Stimulated activated CD8-positive, alpha-beta memory T cell treated with anti-CD3 and anti-CD28 coated beads, Interleukin-15, amount 100 ng/mL, for 48 hours (primary cell): ENCODE measurements at places on chromosomes 11 and 22.

DNA sequence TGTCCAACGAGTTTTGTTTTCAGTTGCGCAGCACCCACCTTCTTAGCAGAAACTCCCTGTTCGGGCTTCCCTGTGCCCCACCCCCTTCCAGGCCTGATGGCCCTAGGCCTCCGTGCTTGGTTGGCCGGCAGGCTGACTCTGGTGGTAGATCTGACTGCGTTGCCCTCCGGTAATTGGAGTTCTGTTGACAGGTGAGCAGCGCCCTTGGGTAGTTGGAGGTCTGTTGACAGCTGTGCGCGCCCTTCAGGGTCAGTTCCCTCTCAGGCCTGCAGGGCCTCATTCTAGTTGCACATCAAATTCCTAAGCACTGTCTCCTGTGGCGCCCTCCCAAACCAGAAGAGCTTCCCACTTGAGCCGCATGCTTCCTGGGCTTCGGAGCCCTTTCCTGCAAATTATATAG lies 776 bp downstream of the DGCR6 start:
- no peak for DNase-seq

GRCh38 chr11:126841999-126842398 lies 158.6 kb downstream of the KIRREL3 start:
- DNase-seq = no peak

GRCh38 chr11:35056391-35057093 lies 82.4 kb upstream of the CD44 start:
- DNase-seq = no peak

GRCh38 chr22:21837248-21837979 lies 30.0 kb downstream of the MAPK1 start:
- no peak for DNase-seq

GRCh38 chr22:41226723-41227655 lies 13.7 kb downstream of the CHADL start:
- DNase-seq = no peak

DNA sequence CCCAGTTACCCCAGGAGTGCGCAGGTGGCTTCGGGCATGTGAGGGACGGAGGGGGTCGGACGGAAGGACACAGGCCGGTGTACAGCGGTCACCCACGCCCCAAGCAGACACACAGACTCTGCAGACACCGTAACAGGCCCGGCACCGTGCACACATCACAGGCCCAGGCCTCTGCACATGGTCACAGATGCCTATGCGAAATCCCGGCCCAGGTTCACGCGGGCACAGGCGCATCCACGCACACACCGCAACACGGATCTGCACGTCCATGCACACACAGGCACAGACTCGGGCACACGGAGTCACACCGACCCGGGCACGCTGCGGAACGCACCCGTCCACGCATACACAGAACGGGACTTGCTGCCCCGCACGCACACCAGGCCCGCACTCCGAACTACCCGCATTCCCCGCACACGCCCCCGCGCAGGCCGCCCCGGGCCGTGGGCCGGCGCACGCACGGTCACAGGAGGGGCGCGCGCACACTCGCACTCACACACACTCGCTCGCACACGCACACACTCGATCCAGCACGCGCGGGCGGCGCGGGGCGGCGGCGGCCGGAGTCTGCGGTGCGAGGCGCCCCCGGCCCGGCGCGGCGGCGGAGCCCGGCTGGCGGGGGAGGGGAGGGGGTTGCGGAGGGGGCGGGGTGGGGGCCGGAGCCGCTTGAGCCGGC lies at the start of gene MGAT3:
Gene MGAT3 (plus strand): TSS at position 491 of the 676 bp plus-strand sequence. CDS start 30,336 bp downstream, outside the sequence.
- no peak for DNase-seq

GRCh38 chr22:49427941-49428340 lies 399.7 kb downstream of the BRD1 start:
- no peak for DNase-seq

DNA sequence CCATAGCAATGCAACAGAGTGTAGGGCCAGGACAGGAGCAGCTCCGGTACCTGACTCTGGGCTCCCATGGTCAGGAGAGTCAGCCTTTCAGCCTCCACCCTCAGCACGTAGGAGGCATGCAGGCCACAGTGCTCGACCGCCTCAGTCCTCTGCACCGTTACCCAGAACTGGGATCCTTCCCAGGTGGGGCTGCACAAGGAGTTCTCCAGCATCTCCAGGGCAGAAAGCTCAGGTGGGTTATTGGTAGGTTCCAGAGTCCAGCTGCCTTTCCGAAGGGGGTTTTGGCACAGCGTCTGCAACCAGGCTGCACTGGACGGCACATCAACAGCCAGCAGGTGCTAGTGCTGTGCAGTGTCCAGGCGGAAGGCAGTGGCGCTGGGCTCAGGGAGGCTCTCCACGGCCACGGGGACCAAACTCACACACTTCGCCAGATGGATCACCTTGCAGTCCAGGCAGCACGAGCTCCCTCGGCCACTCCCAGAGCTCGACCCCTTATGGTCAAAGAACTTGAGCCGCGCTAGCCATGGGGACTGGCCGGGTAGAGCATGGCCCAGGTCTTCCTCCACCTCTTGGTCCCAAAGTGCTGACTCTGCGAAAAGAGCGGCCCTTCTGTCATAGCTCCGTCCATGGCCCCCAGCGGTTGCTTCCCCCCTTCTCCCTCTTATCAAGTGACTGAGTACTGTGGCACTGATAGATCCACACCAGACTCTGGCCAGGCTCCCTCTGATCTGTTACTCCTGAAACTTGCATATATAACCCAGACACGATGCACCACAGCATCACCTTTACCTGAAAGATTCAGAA lies 6.9 kb upstream of the PHOX2A start:
- no peak for DNase-seq

- DNase-seq = no peak
Measured at GRCh38 chr11:73999581-74000306, 9.1 kb downstream of the UCP3 start.

- no peak for DNase-seq
Measured at GRCh38 chr11:121328176-121328966, 35.8 kb downstream of the SC5D start.

DNA sequence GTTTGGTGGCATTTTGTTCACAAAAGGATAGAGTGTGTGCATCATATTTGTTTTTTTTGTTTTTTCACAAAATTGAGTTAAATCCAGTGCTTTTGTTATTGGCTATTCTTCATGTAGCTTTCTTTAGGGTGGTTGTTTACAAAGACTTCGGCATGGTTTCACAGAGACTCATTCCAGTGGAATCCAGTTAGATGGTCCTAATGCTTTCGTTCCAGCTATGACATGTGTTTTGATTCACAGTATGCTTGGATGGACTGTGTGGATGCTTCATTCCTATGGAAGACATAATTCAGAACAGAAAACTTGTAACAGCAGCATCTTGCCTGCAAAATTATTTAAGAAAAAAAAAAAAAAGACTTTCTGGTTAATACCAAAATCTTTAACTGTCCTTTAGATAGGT lies 97.9 kb downstream of the PDHX start:
- no peak for DNase-seq

- DNase-seq = no peak
Measured at GRCh38 chr11:115168229-115168671, 336.0 kb downstream of the CADM1 start.

- no peak for DNase-seq
Measured at GRCh38 chr11:14622223-14622954, 21.2 kb upstream of the PDE3B start.

- no peak for DNase-seq
Measured at GRCh38 chr11:110059706-110060463, 33.3 kb upstream of the ZC3H12C start.

DNA sequence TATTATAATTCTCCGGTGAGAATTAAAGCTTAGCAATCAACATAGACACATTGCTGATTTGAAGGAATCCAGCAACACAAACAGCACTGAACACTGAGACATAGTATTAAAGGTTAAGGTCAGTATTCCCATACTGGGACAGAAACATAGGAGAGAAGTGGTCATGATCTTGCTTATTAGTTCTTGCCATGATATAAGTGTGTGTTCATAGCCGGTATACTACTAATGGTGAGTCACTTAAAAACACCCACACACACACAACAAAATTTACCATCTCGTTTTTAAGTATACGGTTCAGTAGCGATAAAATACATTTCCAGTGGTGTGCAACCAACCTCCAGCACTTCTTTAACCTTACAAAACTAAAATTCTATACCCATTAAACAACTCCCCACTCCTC lies 96.3 kb downstream of the C11orf65 start:
- no peak for DNase-seq

GRCh38 chr11:5107285-5107684 lies 30.9 kb downstream of the OR52A5 start:
- no peak for DNase-seq

- DNase-seq = no peak
Measured at GRCh38 chr11:39817241-39817640, 1642.2 kb downstream of the LRRC4C start.

GRCh38 chr11:11211186-11211585 lies 141.9 kb downstream of the CSNK2A3 start:
- no peak for DNase-seq

DNA sequence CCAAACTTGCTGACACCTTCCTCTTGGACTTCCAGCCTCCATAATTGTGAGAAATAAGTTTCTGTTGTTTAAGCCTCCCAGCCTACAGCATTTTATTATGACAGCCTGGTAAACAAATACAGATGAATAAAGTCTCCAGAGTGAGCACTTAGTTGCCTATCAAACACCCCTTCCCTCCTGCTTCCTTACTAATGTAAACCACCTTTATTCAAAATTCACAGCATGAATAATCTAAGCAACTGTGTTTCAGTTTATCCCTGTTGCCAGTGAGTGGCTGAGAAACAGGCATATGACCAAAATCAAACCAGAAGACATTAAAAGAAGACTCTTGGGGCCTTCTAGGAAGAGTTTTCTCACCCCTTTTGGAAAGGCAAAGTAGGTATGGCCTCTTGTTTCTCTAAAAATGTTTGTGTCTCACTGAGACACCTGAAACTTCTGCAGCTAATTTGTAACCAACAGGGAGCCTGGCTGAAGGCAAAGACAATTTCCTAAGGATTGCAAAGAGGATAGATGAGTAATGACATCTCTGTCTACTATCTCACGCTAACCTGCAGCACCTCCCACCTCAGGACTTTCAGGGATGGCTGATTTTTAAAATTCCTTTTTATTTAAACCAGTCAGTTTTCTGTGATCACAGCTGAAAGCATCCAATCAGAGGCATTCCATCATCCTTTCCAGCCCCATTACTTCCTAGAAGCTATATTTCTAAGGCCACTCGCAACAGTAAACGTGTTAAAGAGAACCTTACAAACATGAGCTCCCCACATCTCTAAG lies 61.4 kb upstream of the LRRC55 start:
- DNase-seq = no peak
